ENCODE measurements at places on chromosomes 2 and 18.

- DNase-seq, result no peak
Observed at GRCh38 chr2:68223419-68223818, 28.9 kb downstream of the PPP3R1 start.

DNA sequence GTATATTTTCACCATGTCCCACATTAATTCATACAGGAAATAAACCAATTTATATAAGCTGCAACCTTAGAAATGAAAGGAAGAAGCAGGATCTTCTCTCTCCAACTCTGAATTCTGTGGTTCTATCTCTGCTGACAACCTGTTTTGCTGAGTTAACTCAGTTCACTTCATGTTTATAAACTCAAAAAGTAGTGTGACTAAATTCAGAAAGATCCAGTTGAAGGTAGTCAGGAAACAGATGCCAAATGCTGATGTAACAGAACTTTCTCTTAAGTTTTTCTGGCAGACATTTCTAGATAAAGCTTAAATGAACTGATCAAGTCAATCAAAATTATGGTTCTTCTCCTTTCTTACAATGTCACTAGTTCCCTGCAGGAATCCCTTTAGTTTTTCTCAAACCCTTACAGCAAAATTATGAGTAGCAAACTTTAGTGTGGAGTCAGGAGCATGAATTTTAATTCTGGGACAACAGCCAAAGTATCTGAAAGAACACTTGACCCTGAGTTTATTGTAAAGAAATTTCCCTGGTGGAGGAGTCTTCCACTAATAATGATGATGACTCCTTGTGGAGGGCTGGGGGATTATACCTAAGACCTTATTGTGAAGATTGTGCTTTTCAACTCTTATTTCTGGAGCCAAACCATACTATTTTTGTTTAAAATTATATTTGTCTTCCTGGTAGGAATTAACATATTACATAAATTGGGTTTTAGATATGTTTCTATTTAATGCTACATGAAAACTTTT, 216.9 kb downstream of the MYO3B start:
- DNase-seq, result no peak

- no peak for DNase-seq
Observed at GRCh38 chr2:82155469-82155868, 1850.9 kb upstream of the LRRTM1 start.

DNA sequence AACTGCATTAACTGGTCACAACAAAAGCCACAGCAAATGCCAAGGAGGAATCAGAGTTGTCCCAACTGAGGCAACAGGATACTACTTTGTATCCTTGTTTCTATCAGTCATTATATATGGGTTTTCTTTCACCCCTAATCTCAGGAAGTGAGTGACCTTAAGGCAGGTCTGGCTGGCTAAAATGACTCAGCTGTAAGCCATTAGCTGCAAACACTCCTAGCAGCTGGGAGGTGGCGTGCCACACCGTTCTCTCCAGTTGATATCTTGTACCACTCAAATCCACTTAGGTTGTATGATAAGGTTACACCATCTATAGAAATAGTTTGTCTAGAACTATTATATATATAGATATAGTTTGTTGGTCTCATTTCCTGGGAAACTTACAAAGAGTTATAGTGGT, 171.1 kb upstream of the MC4R start:
- DNase-seq, result no peak

- no peak for DNase-seq
Observed at GRCh38 chr2:209236377-209236776, 187.5 kb upstream of the MAP2 start.

DNA sequence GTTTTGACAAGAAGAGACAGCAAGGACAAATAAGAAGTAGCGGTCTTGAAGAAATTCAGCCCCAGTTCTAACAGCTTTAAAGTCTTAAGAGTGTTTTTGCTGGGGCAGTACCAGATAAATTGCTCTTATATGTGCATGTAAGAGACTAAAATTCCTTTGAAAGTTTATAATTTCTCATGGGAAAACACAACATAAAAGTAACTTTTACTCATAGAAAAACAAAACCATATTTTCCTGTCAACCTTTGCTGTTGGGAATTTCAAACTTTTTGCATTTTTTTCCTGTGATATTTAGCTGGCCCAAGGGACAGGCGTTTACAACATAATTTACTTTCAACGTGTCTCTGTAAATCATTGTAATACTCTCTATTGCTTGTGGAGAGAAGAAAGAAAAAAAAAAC, 767.8 kb upstream of the ZEB2 start:
- DNase-seq, result no peak

- DNase-seq, result no peak
Observed at GRCh38 chr2:189328848-189329245, 112.4 kb upstream of the WDR75 start.

GRCh38 chr18:3013024-3013804, at the start of gene LPIN2:
TSS of gene LPIN2 (minus strand) at chr18:3013144. CDS start at chr18:2960840, 52,304 bp downstream.
- peak; percentile 79 for DNase-seq

GRCh38 chr2:160010361-160011145, 51.9 kb downstream of the PLA2R1 start:
- DNase-seq, result no peak

DNA sequence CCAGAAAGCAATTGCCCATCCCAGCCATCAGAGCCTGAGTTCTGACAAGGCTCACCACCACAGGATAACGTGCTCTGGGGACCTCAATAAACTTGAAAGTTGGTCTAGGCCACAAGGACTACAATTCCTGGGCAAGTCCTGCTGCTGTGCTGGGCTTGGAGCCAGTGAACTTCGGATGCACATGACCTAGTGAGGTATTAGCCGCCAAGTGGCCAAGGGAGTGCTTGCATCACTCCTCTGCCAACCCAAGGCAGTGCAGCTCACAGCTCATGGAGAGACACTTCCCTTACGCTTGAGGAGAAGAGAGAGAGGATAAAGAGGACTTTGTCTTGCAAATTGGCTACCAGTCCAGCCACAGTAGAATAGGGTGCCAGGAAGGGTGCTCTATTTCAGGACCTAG, 219.6 kb downstream of the MBD2 start:
- DNase-seq, result no peak

DNA sequence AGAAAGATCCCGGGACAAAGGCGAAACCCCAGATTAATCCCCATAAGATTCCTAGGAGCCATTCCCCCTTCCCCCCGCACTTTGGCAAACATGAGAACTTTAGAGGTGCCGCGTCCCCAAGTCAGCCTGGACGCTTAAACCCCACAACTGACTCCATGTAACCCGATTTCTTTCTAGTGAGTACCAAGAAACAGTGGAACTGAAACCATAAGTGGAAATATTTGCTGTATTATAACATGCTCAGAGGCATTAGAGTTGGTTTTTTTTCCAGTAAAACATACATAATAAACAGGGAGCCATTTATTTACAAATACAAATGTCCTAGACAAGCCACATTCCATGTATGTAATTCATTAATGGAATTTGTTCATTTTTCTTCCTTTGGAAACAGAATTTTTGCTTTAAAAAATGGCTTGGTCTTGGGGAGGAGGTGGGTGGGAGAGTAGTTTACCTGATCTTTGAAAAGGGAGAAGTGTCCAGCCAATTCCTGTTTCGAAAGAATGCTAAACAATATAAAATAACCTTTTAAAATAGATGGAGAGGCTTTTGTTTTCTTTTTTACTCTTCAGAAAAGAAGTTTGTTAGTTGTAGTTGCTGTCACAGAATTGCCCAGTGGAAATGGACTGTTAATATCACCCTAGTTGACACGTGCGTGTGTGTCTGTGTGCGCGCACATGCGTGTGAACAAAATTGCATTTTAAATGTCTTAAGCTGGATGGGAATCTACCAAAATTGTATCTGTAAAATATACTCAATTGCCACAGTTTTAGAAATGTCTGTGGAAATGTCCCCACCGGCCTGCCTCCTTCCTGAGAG, 10.6 kb downstream of the POU3F3 start:
- DNase-seq, result no peak

DNA sequence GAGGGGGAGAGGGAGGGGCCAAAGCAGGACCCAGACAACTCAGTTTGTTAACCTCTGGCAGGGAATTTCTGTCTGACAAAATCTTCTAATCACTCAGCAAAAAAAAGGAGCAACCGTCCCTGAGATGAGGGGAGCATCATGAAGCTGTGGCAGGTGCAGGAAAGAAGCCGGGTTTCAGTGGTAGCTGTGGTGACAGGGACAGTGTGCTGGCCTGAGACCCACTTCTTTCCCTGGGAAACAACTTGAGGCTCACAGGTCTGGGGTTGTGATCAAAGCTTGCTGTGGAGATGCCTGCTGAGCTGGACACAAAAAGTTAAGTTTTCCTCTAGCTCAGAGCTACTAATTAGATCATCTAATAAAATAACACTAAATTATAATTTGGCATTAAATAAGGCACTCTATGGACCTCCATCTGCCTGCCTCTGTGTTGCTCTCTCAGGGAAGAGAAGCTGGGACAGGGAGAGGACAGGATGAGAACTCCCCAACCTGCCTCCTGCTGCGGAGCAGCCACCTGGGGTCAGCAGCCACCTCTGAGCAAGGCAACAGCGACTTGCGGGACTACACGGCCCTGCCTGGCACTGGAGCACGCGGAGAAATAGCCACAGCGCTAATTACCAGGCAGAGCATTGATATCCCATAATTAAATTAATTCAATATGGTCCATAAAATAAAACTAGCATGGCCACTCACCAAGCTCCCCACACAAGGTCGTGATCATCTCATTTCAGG, 104.6 kb upstream of the TEX51 start:
- DNase-seq, result no peak

GRCh38 chr18:70377317-70377799, 88.5 kb downstream of the SOCS6 start:
- no peak for DNase-seq

- DNase-seq, result no peak
Observed at GRCh38 chr2:229342376-229342775, 71.3 kb upstream of the PID1 start.

DNA sequence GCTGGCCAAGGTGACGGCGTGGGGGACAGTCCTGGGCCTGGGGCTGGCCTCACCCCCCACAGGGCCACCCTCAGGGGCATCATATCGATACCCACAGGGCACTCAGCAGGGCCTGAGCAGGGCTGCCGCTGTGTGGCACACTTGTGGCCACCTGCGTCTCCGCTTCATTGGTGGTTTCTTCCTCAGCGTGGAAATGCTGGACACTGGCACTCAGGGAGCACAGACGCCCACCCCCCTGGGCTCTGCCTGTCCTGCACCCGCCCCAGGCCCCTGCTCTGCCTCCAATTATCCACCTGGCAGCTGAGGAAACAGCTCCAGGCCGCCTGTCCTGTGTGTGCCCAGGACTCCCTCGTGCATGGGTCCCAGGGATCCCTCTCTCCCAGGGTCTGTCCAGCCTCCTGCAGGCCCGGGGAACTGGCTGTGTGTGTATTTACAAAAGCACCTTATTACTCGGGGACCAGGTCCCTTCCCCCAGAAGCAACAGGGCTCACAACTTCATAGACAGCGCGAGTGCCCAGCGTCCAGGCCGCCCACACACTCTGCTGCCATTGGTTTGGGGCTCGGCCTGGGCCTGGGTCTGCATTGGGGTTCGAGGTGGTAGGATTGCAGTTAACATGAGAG, 13.1 kb downstream of the CROCC2 start:
- DNase-seq, result no peak

GRCh38 chr2:19857806-19858205, 44.0 kb downstream of the TTC32 start:
- no peak for DNase-seq
